Stimulated activated CD8-positive, alpha-beta memory T cell treated with anti-CD3 and anti-CD28 coated beads, Interleukin-7, amount 100 ng/mL, for 48 hours (primary cell): ENCODE measurements at places on chromosomes 5 and 9.

GRCh38 chr5:92659246-92659645, 921.8 kb downstream of the NR2F1-AS1 start:
- no peak for DNase-seq

DNA sequence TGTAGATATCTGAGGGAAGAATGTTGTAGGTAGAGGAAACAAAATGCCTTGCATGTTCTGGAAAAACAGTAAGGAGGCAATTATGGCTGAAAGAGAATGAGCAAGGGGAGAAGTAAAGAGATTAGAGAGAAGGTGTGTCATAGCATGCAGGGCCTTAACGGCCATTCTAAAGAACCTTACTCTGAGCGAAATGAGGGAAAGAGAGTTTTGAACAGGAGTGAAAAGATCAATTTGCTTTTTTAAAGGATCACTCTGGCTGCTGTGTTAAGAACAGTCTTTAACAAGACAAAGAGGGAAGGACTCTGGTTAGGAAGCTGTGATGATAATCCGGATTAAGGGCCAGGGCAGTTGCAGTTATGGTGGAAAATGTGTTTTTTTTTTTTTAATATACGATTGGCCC, 22.6 kb downstream of the PTBP3 start:
- DNase-seq: no peak

GRCh38 chr5:119293516-119293829, 62.3 kb upstream of the TNFAIP8 start:
- no peak for DNase-seq

- no peak for DNase-seq
Observed at GRCh38 chr5:116650544-116650943, 75.9 kb upstream of the SEMA6A start.

GRCh38 chr5:174827558-174827957, 103.2 kb downstream of the MSX2 start:
- no peak for DNase-seq

- no peak for DNase-seq
Observed at GRCh38 chr5:58019614-58020013, 440.3 kb downstream of the PLK2 start.

- DNase-seq: no peak
Observed at GRCh38 chr5:14463629-14464028, 118.0 kb upstream of the OTULINL start.

- no peak for DNase-seq
Observed at GRCh38 chr5:142542078-142542477, 143.8 kb downstream of the FGF1 start.
